ENCODE measurements at places on chromosomes 2 and 18.

DNA sequence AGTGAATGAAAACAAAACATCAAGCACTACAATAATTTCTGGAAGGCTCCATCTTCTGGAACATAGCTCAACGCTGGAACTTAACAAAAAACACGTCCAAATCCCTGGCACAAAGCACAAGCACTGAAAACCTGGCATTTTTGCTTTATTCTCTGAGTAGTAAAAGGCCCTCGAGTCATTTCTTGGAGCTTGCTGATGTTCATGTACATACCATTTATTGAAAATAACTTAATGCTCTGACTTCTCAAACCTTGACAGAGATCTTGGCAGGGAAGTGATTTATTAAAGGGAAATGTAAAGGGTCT, 76.5 kb upstream of the STK17B start:
- no peak for DNase-seq

DNA sequence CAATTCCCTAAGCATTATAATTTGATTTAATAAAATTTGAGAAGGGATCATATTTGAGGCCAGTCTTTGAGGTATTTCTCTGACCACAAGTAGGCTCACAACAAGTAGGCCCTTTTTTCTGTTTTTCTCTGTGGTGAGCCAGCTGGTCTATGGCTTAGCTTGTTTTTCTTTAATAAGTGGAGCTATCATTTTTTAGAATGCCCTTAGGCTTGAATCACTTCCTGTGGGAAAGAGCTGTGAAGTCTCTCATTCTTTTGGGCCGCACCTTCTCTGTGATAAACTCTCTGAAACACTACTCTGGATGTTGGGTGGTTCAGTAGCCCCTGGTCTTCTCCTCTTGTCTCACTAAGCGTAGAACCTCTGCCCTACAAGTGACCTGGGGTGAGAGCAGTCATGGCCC, 235.9 kb downstream of the SUCLG1 start:
- no peak for DNase-seq

DNA sequence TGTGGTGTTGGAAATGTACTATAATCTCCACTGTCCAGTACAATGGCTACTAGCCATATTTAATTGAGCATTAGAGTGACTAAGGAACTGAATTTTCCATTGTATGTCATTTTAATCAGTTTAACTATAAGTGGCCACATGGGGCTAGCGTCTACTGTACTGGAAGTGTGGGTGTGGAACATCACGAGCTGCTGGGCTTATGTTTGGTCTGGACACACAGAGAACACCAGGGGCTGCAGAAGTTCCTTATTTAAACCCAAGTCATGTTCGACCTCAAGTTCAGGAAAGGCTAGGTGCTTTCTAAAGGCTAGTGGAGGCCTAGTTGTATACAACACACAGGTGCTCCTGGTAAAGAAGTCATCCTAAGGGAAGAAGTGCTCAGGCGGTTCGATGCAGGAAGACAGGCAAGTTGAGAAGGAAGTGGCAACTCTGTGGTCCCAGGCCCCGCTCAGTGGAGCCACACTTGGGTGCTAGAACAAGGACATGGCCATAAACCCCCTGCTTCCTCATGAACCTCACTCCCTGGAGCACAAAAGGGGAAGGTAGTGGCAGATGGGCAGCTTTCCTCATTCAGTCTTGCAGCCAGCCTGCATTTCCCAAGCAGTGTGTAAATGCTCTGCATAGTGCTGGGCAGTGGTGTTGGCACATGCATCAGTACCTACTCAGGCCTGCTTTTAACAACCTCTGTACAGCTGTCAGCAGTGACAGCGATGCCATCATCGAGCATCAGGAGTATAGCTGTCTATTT, 13.3 kb downstream of the LGALSL start:
- DNase-seq = no peak

DNA sequence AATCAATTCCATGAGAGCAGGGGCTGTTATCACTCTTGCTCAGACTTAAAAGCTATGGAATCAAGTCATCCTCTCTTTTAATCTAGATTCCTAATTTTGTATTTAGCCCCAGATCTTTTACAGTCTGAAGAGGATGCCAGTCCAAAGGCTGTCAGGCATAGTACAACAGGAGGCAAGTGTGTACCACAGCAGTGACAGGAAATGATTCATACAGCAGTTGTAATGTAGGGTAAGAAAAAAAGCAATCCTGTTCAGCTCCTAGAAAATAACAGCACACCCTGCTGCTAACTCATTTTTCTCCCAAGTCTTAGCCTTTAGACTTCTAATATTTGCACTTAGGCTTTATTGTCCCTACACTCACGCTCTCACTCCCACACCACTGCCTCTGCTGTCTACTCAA, 127.8 kb upstream of the SYT4 start:
- no peak for DNase-seq

GRCh38 chr2:135791418-135792190, 45.4 kb downstream of the LCT start:
- no peak for DNase-seq

DNA sequence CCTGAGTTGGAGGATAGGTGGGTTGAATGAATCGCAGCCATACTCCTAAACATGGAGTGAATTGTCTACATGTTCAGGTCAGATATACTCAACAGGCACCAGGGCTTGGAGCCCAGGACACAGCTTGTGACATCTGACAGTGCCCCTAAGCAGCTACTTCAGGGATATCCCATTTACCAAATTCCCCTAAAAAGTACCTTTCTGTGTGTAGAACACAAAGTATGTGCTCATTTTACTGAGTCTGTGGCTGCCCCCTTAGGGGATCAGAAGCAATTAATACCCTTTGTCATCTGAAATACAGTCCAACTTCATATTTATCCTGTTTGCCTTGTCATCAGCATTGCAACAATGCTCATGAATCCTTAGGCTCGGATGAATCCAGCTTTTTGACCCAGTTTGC, 20.8 kb downstream of the TNFRSF11A start:
- DNase-seq = no peak

GRCh38 chr2:234556848-234557573, 60.1 kb upstream of the ARL4C start:
- no peak for DNase-seq

DNA sequence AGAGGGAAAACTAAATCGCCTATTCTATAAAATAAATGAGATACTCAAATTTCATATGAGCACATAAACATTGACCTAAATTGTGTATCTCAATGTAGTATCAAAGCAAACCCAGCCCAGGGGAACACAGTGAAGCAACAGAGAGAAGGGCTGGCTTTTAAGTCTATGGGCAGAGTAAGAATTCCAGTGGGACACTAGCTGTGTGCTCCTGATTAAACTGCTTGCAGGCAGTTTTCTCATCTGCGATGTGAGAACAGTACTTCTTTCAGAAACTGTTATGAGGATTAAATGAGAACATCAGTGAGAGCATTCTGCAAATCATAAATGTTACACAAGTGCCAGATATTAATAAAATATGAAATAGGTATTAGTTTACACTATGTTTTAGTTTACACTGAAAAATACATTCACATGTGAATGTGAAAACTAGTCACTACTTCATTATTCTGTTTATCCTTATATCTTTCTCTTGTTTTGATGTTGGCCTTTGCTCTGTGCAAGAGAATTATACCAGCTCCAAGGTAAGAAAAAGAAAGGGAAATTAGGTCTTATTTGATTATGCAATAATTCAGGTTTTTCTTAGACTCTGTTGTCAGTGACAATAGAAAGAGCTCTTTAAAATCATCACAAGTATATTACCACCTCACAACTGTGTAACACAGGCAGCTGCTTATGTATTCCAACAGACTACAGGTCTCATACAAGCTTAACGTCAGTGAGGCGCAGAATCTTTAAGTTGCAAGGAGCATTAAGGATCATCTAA, 47.5 kb downstream of the GAREM1 start:
- no peak for DNase-seq

DNA sequence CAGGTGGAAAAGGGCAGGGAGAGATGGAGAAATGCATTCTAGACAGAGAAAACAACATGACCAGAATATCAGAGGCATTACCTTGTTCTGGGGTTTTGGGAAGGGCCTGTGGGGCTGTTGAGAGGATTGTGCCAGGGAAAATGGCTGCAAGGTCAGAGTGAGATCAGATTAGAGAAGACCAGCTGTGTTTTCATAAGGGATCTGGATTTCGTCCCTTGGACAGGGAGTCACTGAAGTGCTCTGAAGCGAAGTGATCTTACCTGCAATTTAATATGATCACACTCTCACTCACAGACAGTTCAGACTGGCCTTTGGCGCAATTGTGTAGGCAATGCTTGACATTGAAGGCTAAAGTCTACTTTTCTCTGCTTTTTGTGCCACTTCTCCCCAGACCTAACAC, 20.3 kb upstream of the REG3G start:
- no peak for DNase-seq

GRCh38 chr2:104332731-104333130, 521.2 kb upstream of the POU3F3 start:
- no peak for DNase-seq

GRCh38 chr2:236968880-236969534, 116.7 kb upstream of the COPS8 start:
- DNase-seq = no peak

DNA sequence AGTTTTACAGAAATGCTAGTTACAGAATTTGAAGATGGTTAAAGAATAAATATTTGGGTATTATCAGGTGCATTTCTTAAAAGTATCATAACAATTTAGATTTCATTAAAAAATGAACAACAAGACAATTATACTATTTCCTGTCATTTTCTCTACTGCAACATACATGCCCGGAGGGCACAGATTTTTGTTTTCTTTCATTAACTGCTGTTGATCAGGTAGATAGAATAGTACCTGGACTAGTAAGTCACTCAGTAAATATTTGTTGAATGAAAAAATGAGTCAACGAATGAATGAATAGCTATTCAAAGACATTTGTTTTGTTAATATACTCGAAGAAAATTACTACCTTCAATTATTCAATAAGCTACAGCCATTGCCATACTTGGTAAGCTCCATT, 531.2 kb upstream of the VRK2 start:
- DNase-seq = no peak

- DNase-seq = peak; percentile 49
Measured at GRCh38 chr2:121071034-121071504, 213.9 kb downstream of the TFCP2L1 start.

- no peak for DNase-seq
Measured at GRCh38 chr18:44851856-44852621, 171.4 kb downstream of the SETBP1 start.

- DNase-seq = no peak
Measured at GRCh38 chr18:11864471-11864870, 13.3 kb downstream of the CHMP1B start.

DNA sequence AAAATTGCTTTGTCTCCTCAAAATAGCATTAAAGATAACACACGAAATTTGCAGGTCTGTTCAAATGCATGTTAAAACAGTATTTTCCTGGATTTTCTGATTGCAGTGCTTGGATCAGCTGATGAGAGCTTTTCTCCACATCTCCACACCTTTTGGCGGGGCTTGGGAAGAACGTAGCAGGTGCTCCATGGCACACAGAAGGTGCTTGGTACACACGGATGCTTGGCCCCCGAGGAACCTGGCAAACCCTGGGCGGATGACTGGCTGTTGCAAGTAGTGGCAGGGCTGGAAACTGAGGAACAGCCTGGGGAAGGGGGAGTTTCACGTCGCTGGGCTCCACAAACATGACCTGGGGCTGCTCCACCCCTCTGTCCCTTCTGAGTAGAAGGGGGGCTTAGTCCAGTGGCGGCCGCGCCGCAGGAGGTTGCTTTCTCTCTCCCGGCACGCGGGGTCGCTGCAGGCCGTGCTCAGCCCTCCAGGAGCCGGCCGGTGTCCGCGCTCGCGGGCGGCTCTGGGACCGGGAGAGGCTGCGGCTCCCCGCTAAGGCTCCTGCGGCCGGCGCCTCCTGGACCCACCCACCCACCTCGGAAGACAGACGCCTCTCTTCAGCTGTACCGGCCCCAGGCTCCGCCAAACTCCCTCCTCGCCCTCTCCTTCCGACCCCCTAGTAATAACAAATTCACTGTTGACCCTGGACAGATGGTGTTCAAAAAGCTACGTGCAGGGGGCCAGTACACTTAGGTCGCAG, 69.3 kb downstream of the MARCO start:
- DNase-seq = no peak

DNA sequence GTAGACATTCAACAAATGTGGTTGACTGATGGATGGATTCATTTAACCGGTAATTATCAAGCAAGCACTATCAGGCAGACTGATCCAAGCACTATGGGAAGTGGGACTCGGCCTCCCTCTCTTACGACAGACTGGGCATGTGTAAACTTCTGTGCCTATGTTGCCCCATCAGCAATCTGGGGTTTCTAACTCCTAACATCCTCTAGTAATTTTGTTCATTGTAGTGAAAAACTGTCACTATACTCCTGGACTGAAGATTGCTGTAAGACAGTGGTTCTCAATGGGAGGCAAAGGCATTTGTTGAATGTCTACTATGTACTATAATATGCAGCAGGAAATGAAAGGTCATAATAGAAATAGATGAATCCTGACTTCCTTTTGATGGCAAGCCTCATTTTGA, 51.2 kb upstream of the CREB1 start:
- DNase-seq = no peak

DNA sequence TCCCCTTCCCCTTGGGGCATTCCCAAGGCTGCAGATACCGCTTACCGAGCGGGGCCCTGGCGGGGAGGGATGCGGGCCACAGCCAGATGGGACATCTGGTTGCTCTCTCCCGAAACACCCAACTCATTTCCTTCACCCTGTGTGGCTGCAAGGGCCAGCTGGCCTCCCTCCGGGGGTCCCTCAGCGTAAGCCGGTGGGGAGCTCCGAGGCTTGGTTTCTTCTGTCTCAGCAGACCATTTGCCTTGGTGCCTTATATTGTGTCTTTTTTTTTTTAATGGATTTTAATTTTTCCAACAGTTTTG, 107.6 kb upstream of the ODC1 start:
- DNase-seq = no peak

- DNase-seq = no peak
Measured at GRCh38 chr2:151189125-151189524, 72.5 kb downstream of the RBM43 start.

- DNase-seq = no peak
Measured at GRCh38 chr18:48319801-48320638, 89.2 kb downstream of the ZBTB7C start.

DNA sequence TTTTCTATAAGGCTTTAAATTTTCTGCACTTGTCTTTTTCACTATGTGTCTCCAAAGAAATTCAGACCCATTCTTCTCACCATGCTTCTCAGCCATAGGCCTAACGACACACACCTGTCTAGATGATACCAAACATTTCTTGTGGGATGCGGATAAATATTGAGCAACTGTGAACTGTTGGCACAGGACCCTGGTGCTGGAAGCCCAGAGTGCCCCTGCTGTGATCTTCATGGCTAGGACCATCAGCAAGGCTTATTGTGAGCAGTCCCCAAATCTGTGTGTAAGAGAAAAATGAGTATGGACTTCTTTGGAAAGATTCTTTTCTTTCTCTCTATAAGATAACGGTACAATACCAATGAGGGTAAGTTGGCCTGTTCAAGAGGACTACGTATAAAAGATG, 54.1 kb upstream of the NCK2 start:
- DNase-seq = no peak

GRCh38 chr2:121905201-121905600, 149.8 kb downstream of the TSN start:
- no peak for DNase-seq

All from stimulated activated CD4-positive, alpha-beta T cell treated with anti-CD3 and anti-CD28 coated beads, TNF-alpha, amount 100 ng/mL, for 48 hours (primary cell).